ENCODE measurements at places on chromosomes 11 and 22. TPM values are rescaled to one million over a fixed set of nuclear protein-coding genes. Genes with fewer than 3 reads are reported as not detected.

DNA sequence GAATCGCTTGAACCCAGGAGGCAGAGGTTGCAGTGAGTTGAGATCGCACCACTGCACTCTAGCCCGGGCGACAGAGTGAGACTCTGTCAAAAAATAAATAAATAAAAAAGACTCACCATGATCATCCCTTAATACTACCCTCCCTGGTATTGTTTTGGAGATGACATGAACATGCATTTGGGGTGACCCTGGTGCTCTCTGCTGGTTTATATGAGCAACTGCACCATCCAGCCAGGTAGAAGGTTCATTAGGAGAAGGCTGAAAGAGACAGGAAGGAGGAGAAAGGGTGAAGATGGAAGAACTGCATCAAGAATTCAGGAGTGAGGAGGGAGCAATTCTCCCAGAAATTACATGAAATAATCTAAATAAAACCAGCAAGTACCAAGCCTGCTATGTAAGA, 37.8 kb downstream of the SLC5A1 start:
- H3K27me3 ChIP-seq, result no peaks in the 10 kb centered on the region
- H3K4me1 ChIP-seq, result no peaks in the 10 kb centered on the region
- H3K27ac ChIP-seq, result no peak overlapping the region
- peak; percentile 29 for DNase-seq
- H3K36me3 ChIP-seq, result no peaks in the 10 kb centered on the region
- H3K4me3 ChIP-seq, result no peak overlapping the region

The NOX4 gene
- total RNA-seq, result not detected

The MB gene
- total RNA-seq, result not detected

- peaks cover 24% of the 10 kb centered on the region for H3K4me1 ChIP-seq
- no peak overlapping the region for H3K4me3 ChIP-seq
- DNase-seq, result no peak
- H3K27ac ChIP-seq, result no peak overlapping the region
- no peaks in the 10 kb centered on the region for H3K36me3 ChIP-seq
Measured at GRCh38 chr22:21041937-21042336, 3.8 kb upstream of the LRRC74B start.

The TPBGL gene
- total RNA-seq, result 0.15 TPM

DNA sequence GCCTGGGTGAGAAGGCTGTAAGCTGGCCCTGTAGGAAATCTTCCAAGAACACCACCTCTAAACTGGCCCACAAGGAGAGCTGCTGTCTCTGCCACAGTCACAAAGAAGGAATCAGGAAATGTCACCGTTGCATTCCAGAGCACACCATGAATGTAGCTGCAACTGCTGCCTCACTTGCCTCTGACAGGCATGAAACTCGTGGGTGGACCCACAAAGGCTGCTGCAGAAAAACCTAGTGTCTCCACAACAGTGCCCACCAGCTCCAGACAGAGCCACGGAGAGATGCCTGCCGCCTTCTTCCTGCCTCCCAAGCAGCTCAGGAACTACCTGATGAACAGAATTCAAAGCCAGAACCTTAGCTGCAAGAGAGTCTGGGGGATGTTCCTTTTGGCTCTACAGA, 10.5 kb downstream of the DNAJB13 start:
- no peaks in the 10 kb centered on the region for H3K27me3 ChIP-seq
- DNase-seq, result no peak
- peaks cover 15% of the 10 kb centered on the region for H3K4me1 ChIP-seq
- no peaks in the 10 kb centered on the region for H3K36me3 ChIP-seq
- no peak overlapping the region for H3K27ac ChIP-seq
- H3K4me3 ChIP-seq, result no peak overlapping the region

GRCh38 chr11:86002431-86002830, 66.5 kb downstream of the PICALM start:
- peaks cover 69% of the 10 kb centered on the region for H3K36me3 ChIP-seq
- H3K27ac ChIP-seq, result no peak overlapping the region
- no peaks in the 10 kb centered on the region for H3K27me3 ChIP-seq
- DNase-seq, result no peak

The TCF20 gene
- total RNA-seq, result 93.4 TPM

The HEPACAM gene
- not detected for total RNA-seq

DNA sequence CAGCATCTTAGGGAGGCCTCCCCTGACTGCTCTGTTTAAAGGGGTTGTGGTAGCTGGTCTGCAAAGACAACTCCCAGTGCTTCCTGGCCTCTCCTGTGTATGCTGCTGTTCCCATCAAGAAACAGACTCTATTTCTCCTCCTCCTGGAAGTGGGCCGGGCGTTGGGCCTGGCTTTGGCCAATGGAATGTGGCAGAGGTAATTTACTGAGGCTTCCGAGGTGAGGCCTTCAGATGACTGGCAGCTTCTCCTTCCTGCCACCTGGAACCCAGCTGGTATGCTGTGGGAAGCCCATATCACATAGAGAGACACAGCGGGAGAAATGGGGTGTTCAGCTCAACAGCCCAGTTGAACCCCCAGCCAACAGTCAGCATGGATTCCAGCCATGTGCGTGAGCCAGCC, 25.1 kb upstream of the EIF3D start:
- H3K27ac ChIP-seq, result no peak overlapping the region
- no peak overlapping the region for H3K4me3 ChIP-seq
- no peaks in the 10 kb centered on the region for H3K4me1 ChIP-seq
- H3K36me3 ChIP-seq, result no peaks in the 10 kb centered on the region
- no peaks in the 10 kb centered on the region for H3K27me3 ChIP-seq
- no peak for DNase-seq

DNA sequence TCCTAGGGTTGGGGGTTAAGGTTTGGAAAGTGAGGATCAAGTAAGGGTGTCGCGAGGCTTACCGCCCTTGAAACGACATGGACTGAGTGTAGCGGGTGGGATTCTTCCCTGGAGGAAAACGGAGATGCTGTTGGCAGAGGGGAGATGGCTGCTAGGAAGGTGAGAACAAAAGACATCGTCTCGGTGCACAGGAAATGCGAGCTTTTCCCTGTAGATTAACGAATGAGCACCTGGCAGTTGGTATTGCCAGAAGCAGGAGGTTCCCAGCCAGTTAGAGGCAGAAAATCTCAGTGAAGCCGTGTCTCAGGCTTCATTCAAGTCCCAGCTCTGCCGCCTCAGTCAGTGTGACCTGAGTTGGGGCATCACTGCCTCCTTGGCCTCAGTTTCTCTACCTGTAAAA, 1.4 kb upstream of the LHFPL7 start:
- H3K4me1 ChIP-seq, result peaks cover 7% of the 10 kb centered on the region
- H3K4me3 ChIP-seq, result no peak overlapping the region
- no peak for DNase-seq
- H3K27ac ChIP-seq, result no peak overlapping the region

- no peak for DNase-seq
- H3K4me3 ChIP-seq, result peak overlapping the region; percentile 51
- H3K4me1 ChIP-seq, result peaks cover 97% of the 10 kb centered on the region
- H3K27ac ChIP-seq, result peak overlapping the region; percentile 65
Measured at GRCh38 chr11:64868904-64869570, 9.4 kb downstream of the EHD1 start.

GRCh38 chr22:49807780-49808708, 19.6 kb downstream of the BRD1 start:
- peak overlapping the region; percentile 13 for H3K4me3 ChIP-seq
- H3K27ac ChIP-seq, result peak overlapping the region; percentile 24
- peaks cover 87% of the 10 kb centered on the region for H3K4me1 ChIP-seq
- peak; percentile 72 for DNase-seq

Measured in CD4-positive, alpha-beta memory T cell (primary cell).